GM12891 (cell line): ENCODE measurements at places on chromosomes 5 and 9.

DNA sequence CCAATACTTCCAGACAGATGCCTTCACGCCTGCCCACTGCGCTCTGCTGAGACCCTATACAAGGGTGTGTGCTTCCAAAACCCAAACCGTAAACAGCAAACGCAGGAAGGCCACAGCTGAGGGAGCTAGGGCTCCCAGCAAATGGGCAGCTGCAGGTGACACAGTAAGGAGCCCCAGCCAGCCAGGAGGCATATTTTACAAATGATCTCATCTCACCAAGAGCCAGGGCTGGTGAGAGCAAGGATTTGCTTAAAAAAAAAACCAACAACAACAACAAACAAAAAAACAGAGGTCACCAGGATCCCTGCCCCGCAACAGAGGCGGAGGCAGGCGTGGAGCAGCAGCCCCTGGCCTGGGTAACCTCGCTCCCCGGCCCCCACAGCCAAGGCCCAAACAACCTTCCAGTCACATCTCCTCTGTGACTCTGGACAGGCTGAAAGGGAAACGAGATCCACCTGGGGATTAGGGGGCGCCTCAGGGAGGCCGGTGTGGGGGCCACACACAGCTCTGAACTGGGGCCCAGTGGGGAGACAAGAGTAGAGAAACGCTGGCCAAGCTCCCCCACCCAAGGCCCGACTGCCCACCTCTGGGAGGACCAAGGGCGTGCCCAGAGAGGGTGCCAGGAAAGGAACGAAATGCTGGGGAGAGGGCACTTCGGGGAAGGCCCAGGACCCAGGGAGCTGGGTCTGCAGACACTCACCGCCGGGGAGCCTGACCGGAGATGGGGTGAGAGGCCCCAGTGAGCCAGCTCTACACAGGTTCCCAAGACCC, 3.3 kb downstream of the NACC2 start:
- DNase-seq, result no peak

DNA sequence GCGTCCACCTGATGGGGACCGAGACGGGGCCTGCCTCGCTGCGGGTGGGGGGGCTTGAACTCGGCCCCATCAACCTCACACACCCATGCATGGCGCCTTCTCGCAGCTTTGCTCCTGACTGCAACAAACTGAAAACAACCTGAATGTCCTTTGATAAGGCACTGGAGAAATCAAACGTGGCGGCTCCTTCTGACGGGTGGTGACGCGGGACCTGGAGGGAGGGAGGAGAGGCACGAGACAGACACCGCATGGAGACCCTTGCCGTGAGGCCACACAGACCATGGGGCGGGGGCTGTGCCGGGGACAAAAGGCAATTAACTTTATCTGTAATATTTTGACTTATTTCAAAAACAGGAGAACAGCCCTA, 48.6 kb downstream of the NACC2 start:
- DNase-seq, result no peak

DNA sequence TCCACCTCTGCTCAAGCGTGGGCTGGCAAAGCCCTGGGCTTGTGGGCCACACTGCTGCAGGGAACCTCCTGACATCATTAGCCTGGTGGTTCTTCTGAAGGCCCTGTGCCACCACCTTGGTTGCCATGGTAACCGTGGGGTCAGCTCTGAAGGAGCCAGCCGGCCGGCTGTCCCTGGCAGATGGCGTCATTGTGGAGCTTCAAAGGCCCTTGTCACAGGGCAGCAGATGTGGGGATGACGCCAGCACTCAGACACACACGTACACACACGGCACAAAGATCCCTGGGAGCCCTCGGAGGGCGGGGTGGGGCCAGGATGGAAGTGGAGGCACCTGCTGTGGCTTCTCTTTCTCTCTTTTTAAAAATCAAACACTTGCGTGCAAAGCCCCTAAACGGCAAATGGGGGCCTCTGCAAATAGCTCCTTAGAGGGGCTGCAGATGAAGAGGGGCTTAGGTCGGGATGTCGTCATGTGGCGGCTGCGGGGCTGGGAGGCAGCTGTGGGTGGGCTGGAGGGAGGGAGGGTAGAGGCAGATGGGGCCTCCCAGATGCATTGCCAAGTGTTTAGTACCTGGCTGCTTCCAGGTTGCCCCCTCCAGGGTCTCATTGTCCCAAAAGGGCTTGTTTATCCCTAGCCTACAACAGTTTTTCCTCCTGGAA, 19.5 kb upstream of the RPL26L1 start:
- no peak for DNase-seq

DNA sequence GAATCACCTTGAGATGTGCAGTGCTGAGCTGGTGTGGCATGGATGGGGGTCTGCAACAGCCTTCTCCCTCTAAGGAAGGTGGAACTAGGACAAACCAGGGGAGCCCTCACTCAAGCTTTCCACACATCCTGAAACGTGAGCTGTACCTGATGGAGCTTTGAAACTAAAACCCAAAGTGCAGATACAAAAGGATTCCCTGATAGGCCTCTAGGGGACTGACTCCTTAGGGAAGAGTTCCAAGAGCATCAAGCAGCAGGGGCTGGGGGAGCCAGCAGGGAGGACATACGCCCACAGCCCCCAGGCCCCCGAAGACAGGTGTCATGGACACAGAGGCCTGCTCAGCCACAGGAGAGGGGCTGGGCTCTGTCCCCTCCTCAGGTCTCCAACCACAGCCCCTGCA, 17.7 kb downstream of the ARHGEF37 start:
- DNase-seq, result no peak

GRCh38 chr9:72185561-72185960, 36.3 kb downstream of the GDA start:
- no peak for DNase-seq

GRCh38 chr9:81424431-81424830, 264.9 kb downstream of the TLE1 start:
- DNase-seq, result no peak

GRCh38 chr5:65017636-65018035, 248.9 kb downstream of the CWC27 start:
- no peak for DNase-seq

- DNase-seq, result peak; percentile 69
These were observed 3.2 kb upstream of the NRARP start for GRCh38 chr9:137305060-137305797.

GRCh38 chr9:99867536-99867935, 38.9 kb upstream of the STX17 start:
- no peak for DNase-seq

DNA sequence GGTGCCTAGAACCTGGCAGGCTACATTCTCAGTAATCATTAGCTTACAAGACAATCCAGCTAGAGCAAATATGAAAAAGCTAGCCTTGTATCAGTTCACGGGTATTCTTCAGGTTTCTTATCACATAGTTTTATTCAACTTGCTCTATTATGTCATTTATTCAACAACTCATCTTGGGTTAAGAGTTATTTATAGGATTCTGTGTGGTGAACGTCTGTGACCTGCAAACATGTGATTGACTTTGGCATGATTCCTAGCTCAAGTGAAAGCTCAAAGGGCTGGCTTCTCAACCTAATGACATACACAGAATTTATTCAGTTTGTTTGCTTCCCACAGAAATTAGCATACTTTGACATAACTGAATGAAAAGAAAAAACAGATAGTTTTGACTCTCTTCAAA, 173.1 kb downstream of the PLPPR1 start:
- no peak for DNase-seq

GRCh38 chr9:89634995-89635742, 30.4 kb downstream of the GADD45G start:
- DNase-seq, result no peak

- DNase-seq, result no peak
These were observed 161.2 kb upstream of the PTGER4 start for GRCh38 chr5:40518485-40518917.

DNA sequence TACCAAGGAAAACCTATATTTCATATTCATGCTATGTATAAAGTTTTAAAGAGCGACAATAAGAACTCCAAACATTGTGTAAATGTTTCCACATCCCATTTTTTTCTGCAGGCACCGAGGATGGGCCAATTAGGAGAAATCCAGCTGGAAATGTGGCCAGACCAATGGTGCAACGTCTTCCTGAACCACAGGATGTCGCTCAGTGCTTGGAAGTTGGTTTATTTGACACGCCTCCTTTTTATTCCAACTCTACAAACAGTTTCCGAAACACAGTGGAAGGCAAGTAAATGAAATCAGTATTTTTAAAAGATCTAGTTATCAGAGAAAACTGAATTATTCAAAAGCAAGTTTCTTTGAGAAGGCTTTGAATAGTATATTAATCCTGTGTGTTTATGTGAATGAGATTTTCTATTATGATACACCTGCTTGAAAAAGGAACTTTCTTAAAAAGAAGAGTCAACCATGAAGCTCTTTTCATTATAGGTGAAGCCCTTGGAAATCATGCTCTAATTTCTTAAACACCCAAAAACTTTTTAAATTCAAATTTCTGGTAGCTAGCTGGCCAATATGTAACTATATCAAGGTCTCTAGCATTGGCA, 9.1 kb downstream of the TYRP1 start:
- no peak for DNase-seq

DNA sequence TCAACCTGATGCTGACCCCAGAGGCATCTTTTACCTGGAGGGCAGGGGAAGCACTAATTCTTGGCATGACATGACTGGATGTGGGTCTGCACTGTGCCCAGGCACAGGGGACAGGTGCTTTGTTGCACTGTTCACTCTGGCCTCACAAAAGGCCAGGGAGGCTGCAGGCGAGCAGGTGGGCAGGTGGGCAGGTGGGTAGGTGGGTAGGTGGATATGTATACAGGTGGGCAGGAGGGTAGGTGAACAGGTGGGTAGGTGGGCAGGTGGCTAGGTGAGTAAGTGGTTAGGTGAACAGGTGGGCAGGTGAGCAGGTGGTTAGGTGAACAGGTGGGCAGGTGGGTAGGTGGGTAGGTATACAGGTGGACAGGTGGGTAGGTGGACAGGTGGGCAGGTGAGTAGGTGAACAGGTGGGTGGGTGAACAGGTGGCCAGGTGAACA, 1.5 kb downstream of the PAEP start:
- DNase-seq, result no peak

GRCh38 chr9:99066571-99066970, 38.3 kb upstream of the TGFBR1 start:
- DNase-seq, result no peak

- no peak for DNase-seq
These were observed 30.7 kb upstream of the ERAP1 start for GRCh38 chr5:96838201-96839070.

DNA sequence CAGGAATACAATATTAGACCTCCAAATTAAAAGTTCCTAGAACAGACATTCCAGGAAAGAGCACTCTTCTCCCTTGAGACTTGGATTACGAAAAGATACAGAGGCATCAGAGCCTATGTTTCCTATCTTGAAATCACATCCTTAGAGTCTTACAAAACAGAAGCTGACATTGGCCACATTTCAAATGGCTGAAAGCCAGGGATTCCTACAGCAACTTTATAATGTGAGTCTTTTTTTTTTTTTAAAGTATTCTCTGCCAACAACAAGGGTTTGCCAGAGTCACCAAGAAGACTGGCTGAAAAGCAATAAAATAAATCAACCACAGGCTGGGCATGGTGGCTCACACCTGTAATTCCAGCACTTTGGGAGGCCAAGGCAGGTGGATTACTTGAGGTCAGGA, 63.1 kb downstream of the TRPM6 start:
- no peak for DNase-seq

DNA sequence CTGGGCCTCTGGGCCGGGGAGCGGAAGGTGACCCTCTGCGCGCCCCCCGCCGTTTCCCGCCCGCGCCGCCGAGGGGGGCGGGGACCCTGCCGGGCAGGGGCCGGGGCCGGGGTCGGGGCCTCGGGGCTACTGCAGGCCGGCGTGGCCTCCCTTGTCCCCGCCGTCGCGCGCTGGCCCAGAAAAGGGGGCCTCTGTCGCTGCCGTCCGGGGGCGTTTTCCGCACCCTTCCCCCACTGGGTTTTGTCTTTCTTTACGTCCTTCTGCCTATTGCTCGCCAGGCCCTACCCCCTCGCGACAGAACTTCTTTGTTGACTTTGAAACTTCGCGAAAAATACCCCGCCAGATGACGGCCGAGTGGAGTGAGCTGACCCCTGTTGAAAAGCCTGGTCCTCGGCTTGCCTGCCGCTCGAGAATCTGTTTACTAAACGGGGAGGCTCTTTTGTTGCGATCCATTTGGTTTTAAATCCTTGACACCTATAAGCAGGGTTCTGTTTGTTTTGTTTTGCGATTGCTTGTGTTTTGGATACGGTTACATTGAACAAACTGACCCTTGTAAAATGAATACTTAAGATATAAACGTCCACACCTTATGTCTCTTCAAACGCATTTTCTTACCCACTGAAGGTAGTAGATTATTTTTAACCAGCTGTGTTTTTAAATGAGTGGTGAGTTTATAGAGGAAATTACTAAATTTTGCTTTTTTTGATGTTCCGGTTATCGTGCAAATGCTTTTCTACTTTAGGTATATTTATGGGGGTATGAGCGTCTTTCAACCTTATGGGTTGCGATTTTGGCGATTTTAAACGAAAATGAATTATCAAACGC, 765 bp downstream of the MARCHF6 start:
- no peak for DNase-seq

DNA sequence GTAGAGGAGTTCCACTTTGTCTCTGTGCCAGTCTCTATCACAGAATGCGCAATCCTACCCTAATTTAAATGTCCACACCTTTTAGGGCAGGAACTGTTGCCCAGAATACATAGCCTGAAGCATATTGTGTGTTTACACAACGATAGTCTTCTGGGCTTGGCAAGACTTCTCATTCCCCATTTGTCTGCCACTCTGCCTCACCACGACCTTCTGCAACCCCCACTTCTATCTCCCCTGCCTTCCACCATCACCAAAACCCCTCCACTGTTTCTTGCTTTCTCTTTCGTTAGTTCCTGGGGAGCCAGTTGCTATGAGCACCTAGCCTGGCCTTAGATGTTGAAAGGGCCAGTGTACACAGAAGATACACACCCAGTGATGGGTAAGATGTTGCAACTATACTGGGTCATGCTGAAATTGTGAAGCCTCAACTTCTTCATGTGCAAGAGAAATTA, 883 bp upstream of the RNF145 start:
- DNase-seq, result no peak

DNA sequence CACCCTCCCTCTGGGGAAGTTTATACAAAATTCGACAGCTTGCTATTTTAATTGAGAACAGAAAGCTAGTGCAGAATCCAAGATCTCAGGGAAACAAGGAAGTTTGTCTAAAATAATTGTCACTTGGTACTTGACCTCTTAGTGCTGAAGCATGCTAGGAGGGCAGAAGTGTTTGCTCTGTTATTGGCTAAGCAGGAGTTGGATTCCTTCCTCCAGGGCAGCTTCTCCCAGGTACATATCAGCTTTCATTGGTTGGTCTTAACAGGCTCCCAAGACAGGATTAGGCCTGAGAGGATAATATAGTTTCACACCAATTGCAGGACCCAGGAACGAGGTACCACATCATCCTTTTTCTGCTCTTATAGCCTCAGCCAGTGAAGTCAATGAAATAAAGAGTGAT, 432.8 kb downstream of the IRX1 start:
- no peak for DNase-seq

- no peak for DNase-seq
These were observed 38.7 kb downstream of the FTMT start for GRCh38 chr5:121890297-121890858.

- no peak for DNase-seq
These were observed 84.1 kb upstream of the MEGF10 start for GRCh38 chr5:127206320-127207113.
